Liver (tissue), 10 donors: ENCODE measurements at places on chromosomes 5 and 9. TPM values are rescaled to one million over a fixed set of nuclear protein-coding genes. Genes with fewer than 3 reads are reported as not detected.

CEP72 gene
- total RNA-seq, result 3.8 TPM

TGFBI gene
- total RNA-seq, result 45.2 TPM

GRCh38 chr9:99822806-99823591, 1.3 kb downstream of the NR4A3 start:
- H3K27me3 ChIP-seq, result peaks cover 4% of the 10 kb centered on the region
- H3K4me1 ChIP-seq, result peaks cover 27% of the 10 kb centered on the region
- peak overlapping the region; percentile 82 for H3K4me3 ChIP-seq

- peak; percentile 3 for DNase-seq
- peaks cover 2% of the 10 kb centered on the region for H3K4me1 ChIP-seq
- no peaks in the 10 kb centered on the region for H3K27me3 ChIP-seq
- H3K27ac ChIP-seq, result no peak overlapping the region
- no peak overlapping the region for H3K4me3 ChIP-seq
- H3K36me3 ChIP-seq, result no peaks in the 10 kb centered on the region
These were observed 263.8 kb downstream of the SYK start for GRCh38 chr9:91065231-91066041.

- no peak for DNase-seq
- H3K27me3 ChIP-seq, result no peaks in the 10 kb centered on the region
- H3K27ac ChIP-seq, result no peak overlapping the region
- H3K36me3 ChIP-seq, result no peaks in the 10 kb centered on the region
These were observed 86.1 kb upstream of the STK32A start for GRCh38 chr5:147148715-147149114.

FBN2 gene
- 4.1 TPM for total RNA-seq

- DNase-seq, result peak; percentile 10
- no peak overlapping the region for H3K27ac ChIP-seq
- no peak overlapping the region for H3K4me3 ChIP-seq
- no peaks in the 10 kb centered on the region for H3K36me3 ChIP-seq
These were observed 7.8 kb upstream of the SMIM32 start for GRCh38 chr5:136200761-136201160.

PLEKHG4B gene
- total RNA-seq, result 0.05 TPM

GRCh38 chr5:178314061-178314660, 81.6 kb upstream of the PHYKPL start:
- H3K36me3 ChIP-seq, result no peaks in the 10 kb centered on the region
- H3K27ac ChIP-seq, result no peak overlapping the region
- H3K4me1 ChIP-seq, result no peaks in the 10 kb centered on the region
- no peaks in the 10 kb centered on the region for H3K27me3 ChIP-seq
- H3K4me3 ChIP-seq, result no peak overlapping the region
- DNase-seq, result no peak

RGS7BP gene
- total RNA-seq, result 1.9 TPM

PTGDS gene
- 5.4 TPM for total RNA-seq

GRCh38 chr9:137314561-137315560, 12.8 kb upstream of the NRARP start:
- H3K4me3 ChIP-seq, result no peak overlapping the region
- H3K27me3 ChIP-seq, result no peaks in the 10 kb centered on the region
- H3K4me1 ChIP-seq, result peaks cover 6% of the 10 kb centered on the region
- no peaks in the 10 kb centered on the region for H3K36me3 ChIP-seq

LSM11 gene
- 4.0 TPM for total RNA-seq

GRCh38 chr5:176481711-176482110, 33.5 kb downstream of the FAF2 start:
- no peaks in the 10 kb centered on the region for H3K27me3 ChIP-seq
- no peak for DNase-seq
- H3K4me3 ChIP-seq, result no peak overlapping the region
- H3K36me3 ChIP-seq, result peaks cover 9% of the 10 kb centered on the region
- H3K4me1 ChIP-seq, result peaks cover 9% of the 10 kb centered on the region

DNA sequence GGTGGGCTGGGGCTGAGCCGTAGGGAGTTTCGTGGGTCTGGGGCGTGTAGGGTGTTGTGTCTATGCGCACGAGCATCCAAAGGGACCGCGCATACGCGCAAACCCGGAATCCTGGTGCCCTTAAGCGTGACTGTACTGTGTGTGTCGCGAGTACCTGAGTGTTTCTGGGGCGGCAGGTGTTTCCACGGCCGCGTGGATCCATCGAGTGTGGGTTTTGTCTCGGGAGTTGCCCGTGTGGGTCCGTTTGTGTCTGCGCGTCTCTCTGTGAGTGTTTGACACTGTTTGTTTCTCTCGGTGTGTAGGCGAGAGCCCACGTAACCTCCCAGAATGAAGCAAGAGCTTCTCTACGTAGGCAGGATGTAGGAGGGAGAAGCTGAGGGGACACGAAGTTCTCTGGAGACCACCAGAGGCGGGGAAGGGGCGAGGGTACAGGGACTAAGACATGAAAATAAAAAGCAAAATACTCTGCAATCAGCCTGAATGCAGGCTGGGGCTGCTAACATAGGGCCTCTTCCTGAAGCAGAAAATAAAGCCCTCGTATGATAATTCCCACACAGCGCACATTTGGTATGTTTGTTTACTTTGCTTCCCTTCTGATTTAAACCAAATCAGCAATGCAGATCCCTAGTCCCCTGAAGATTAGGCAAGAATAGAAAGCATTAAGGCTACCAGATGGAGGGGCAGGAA, 588 bp upstream of the BRINP1 start:
- peaks cover 4% of the 10 kb centered on the region for H3K27me3 ChIP-seq
- no peaks in the 10 kb centered on the region for H3K36me3 ChIP-seq
- no peak overlapping the region for H3K4me3 ChIP-seq
- H3K27ac ChIP-seq, result no peak overlapping the region
- no peak for DNase-seq

DNA sequence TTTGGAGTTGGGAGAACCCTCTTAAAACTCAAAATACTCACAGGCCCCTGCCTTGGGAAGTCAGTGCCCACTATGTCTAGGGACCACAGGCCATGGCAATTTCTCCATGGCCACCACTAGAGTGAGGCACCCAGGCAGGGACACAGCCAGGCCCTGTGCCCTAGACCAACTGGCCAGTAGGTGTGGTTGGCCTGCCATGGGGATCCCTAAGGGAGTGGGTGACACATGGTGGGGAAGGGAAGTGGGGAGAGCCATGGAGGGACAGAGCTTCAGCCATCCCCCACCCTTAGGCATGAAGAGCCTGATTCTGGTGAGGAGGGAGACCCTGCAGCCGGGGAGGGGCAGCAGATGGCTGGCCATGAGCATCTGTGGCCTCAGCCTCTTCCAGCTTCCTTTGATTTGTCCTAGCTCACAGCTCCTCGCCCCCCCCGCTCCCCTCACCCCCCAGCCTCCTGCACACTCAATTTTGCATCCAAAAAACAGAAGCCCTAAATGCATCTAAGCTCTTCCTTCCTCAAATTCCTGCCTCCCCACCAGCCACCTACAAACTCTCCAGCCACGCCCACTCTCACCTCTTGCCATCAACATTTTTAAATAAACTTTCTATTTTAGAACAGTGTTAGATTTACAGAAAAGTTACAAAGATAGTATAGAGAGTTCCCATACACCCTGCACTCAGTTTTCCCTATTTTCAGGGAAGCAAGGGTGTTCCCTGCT, 1.6 kb upstream of the DBN1 start:
- no peak overlapping the region for H3K4me3 ChIP-seq
- DNase-seq, result no peak
- H3K4me1 ChIP-seq, result peaks cover 13% of the 10 kb centered on the region
- H3K36me3 ChIP-seq, result no peaks in the 10 kb centered on the region

DNA sequence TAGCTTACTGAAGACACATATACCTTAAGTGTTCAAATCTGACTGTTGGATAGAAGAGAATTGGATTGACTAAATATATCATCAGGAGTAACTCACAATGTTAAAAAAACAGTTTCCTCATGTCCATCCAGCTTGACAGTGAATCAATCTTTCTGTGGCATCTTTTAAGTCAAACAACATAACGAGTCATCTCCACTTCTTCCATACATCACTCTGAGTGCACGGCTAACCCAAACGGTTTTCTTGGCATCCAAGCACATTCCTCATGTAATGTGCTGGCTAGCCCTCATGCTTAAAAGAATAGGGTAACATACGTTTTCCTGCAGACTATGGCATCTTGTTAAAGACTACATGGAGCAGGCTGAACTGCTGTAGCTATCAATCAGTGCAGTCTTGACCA, 291.5 kb upstream of the TRPC7 start:
- peaks cover 3% of the 10 kb centered on the region for H3K27me3 ChIP-seq
- H3K4me1 ChIP-seq, result no peaks in the 10 kb centered on the region
- no peaks in the 10 kb centered on the region for H3K36me3 ChIP-seq
- no peak overlapping the region for H3K27ac ChIP-seq

- H3K36me3 ChIP-seq, result no peaks in the 10 kb centered on the region
- no peaks in the 10 kb centered on the region for H3K27me3 ChIP-seq
- H3K4me1 ChIP-seq, result no peaks in the 10 kb centered on the region
- no peak overlapping the region for H3K27ac ChIP-seq
- no peak for DNase-seq
These were observed 286.9 kb upstream of the CD180 start for GRCh38 chr5:67483453-67484030.

DNA sequence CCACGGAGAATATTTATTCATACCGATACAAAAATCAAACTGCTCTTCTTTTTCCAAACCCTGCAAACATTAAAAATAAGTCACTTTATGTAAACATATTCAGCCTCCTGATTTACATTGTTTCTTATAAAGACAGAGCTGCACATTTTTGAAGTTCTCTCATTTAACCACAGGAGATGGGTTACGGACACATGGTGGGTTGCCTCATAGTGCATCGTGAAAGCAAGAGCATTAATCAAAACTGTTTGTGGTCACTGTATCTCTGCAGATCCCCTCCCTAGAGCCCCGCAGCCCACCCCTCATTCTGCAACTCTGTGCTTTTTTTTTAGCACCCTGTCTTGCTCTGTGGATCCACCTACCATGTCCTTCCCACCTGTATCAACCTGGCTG, 43.3 kb upstream of the EQTN start:
- H3K27me3 ChIP-seq, result no peaks in the 10 kb centered on the region
- H3K27ac ChIP-seq, result no peak overlapping the region
- H3K4me3 ChIP-seq, result no peak overlapping the region
- no peak for DNase-seq
- no peaks in the 10 kb centered on the region for H3K36me3 ChIP-seq

DNA sequence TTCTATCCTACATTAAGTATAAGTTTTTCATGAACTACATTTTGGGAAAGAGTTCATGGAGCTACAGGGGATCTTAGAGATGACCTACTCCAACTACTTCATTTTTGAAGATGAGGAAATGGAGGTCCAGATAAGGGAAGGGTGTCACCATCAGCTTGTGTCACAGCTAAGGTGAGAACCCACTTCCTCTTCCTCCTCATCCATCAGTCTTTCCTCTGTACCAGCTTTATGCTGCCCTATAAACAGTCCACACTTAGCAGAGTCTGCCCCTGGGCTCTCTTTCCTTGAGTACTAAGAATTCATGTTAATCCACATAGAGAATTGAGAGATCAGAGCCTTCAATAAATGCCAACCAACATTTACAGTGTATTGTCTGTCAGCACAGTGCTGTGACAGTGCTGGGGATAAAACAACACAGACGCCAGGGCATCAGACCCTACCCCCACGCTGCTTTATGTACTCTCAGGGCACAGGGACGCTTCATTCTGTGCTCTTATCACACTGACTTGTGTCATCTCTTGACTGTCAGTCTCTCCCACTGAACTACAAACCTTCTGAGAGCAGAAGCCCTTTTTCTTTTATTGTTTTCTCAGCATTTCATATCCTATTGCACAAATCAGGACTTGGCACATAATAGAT, 22.1 kb downstream of the ADRB2 start:
- no peak overlapping the region for H3K4me3 ChIP-seq
- peaks cover 2% of the 10 kb centered on the region for H3K36me3 ChIP-seq
- DNase-seq, result no peak

DNA sequence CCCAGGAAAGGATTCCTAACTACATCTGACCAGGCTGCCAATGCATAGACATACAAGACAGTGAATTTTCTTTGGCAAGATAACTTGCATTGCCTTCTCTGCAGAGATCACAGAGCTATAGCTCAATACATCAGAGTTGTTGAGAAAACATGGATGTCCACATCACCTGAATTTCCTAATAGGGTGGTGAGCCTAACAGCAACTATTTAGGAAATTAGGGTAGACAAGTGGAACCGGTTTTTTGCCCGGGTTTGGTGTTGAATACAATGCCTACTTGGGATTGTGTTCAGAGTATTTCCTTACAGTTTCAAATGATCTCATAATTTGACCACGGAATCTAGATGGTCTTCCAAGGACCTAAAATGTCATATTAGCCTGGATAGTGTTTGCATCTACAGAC, 262.7 kb downstream of the KIF4B start:
- no peaks in the 10 kb centered on the region for H3K4me1 ChIP-seq
- no peak overlapping the region for H3K4me3 ChIP-seq
- H3K27me3 ChIP-seq, result no peaks in the 10 kb centered on the region
- no peaks in the 10 kb centered on the region for H3K36me3 ChIP-seq
- DNase-seq, result no peak

- no peak overlapping the region for H3K4me3 ChIP-seq
- peaks cover 20% of the 10 kb centered on the region for H3K4me1 ChIP-seq
- no peaks in the 10 kb centered on the region for H3K36me3 ChIP-seq
- H3K27ac ChIP-seq, result no peak overlapping the region
These were observed 56.6 kb downstream of the CXXC5 start for GRCh38 chr5:139704748-139705147.

GRCh38 chr9:27394826-27395201, 97.9 kb upstream of the EQTN start:
- H3K36me3 ChIP-seq, result no peaks in the 10 kb centered on the region
- H3K27ac ChIP-seq, result no peak overlapping the region
- DNase-seq, result no peak

GRCh38 chr5:159456722-159457465, 126.6 kb upstream of the IL12B start:
- H3K4me1 ChIP-seq, result no peaks in the 10 kb centered on the region
- no peaks in the 10 kb centered on the region for H3K36me3 ChIP-seq
- H3K4me3 ChIP-seq, result no peak overlapping the region
- H3K27ac ChIP-seq, result no peak overlapping the region
- H3K27me3 ChIP-seq, result no peaks in the 10 kb centered on the region

DNA sequence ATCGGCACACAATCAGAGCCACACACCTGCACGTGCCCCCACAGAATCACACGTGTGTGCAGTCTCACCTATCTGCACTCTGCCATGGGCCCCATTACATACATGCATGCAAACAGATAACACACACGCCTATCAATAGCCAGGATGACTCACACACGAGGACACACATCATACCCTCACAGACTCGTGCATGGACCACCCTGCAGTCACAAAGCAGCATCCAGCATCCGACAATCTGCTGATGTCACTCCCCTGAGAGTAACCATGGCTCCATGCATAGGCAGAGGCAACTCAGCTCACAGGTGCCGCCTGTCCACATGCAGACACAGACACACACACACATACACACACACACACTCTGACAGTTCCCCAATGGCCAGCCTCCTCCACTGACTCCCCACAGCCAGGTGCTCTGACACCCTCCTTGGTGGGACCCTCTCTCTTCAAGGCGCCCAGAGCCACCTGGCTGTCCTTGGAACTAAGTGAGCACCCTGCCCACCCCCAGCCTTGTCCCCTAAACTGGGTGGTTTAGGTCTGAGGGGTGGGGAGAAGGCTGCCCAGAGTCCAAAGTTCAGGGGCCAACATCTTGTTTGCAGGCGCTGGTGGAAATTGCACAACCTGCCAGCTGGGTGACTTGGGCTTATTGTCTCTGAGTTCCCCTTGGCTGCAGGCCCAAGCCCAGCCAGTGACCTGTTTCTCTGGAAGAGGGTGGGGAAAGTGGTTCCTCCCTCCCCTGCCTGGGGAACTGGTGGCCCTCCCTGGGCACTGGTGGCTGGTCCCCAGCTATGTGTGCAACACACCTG, 34.6 kb upstream of the NEK6 start:
- peak overlapping the region; percentile 84 for H3K27ac ChIP-seq
- peaks cover 17% of the 10 kb centered on the region for H3K4me1 ChIP-seq
- no peaks in the 10 kb centered on the region for H3K27me3 ChIP-seq
- no peak overlapping the region for H3K4me3 ChIP-seq
- H3K36me3 ChIP-seq, result no peaks in the 10 kb centered on the region
- peak; percentile 76 for DNase-seq

- no peak overlapping the region for H3K4me3 ChIP-seq
- H3K36me3 ChIP-seq, result no peaks in the 10 kb centered on the region
- H3K27ac ChIP-seq, result no peak overlapping the region
These were observed 408.7 kb downstream of the ARHGEF28 start for GRCh38 chr5:74034733-74035132.
